ENCODE measurements at places on chromosomes 16 and 17. TPM values are rescaled to one million over a fixed set of nuclear protein-coding genes. Genes with fewer than 3 reads are reported as not detected.

CDH16 gene
- not detected for polyA plus RNA-seq

- no peaks in the 10 kb centered on the region for H3K4me1 ChIP-seq
- no peak for DNase-seq
- H3K36me3 ChIP-seq: no peaks in the 10 kb centered on the region
- H3K27ac ChIP-seq: no peak overlapping the region
These were observed 23.1 kb downstream of the RAB11FIP4 start for GRCh38 chr17:31414550-31414918.

ADAD2 gene
- 0.44 TPM for polyA plus RNA-seq

HERPUD1 gene
- polyA plus RNA-seq: 224 TPM

- no peak overlapping the region for H3K4me3 ChIP-seq
- peaks cover 5% of the 10 kb centered on the region for H3K4me1 ChIP-seq
- H3K27ac ChIP-seq: no peak overlapping the region
- DNase-seq: no peak
These were observed 419.4 kb downstream of the SOX9 start for GRCh38 chr17:72539981-72540897.

NLRP1 gene
- polyA plus RNA-seq: 6.0 TPM
